ENCODE measurements at places on chromosomes 6 and 20. TPM values are rescaled to one million over a fixed set of nuclear protein-coding genes. Genes with fewer than 3 reads are reported as not detected.

Gene BTN1A1
- not detected for total RNA-seq

Gene GTF3C6
- 65.0 TPM for total RNA-seq

Gene MYLK2
- total RNA-seq: 0.40 TPM

Gene TTBK1
- total RNA-seq: under 0.01 TPM

Gene TMEM244
- total RNA-seq: not detected

Gene TRIM40
- not detected for total RNA-seq

Gene AIF1
- total RNA-seq: not detected

Gene BPIFA1
- total RNA-seq: not detected

Gene TMEM217
- 9.1 TPM for total RNA-seq

Data from thoracic aorta endothelial cell (primary cell).